Stimulated activated CD8-positive, alpha-beta memory T cell treated with anti-CD3 and anti-CD28 coated beads, Interleukin-12 subunit alpha, Interleukin-12 subunit beta, amount 100 ng/mL, for 4 hours (primary cell): ENCODE measurements at places on chromosomes 4 and X.

DNA sequence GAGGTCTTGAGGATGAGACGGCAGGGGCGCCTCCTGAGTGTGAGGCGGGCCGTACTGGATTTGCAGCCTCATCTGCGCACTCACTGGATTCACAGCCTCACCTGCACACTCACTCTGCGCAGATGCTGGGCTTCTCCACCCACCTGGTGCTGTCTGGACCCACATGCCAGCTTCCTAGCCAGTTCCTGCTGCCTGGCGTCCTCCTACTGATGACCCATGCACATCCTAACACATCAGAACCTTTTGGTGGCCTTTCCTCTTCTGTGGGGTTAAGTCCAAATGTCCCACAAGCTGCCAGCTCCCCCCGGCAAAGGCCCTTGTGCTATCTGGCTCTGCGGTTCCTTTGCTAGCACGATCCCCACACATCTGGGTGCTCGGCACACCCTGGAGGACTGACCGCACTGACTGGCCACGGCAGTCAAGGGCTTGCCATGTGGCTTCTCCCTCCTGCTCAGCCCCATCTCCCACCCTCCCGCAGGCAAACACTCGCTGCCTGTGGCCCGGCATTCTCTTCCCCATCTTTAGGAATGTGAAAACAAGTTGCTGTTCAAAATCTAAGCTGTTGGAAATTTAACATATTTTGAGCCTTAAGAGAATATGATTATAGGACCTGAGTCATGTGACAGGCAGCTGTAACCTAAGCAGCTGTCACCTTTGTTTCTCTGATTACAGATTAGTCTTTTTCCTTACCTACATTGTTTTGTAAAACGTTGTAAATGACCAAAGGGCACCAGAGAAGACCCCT is 39.4 kb upstream of the AFAP1 start:
- no peak for DNase-seq

GRCh38 chr4:110132816-110133719 is 65.3 kb downstream of the ELOVL6 start:
- DNase-seq, result no peak

GRCh38 chr4:181858741-181859140 is 384.5 kb upstream of the TENM3 start:
- no peak for DNase-seq

- no peak for DNase-seq
Observed at GRCh38 chr4:132955146-132955545, 193.9 kb upstream of the PCDH10 start.

DNA sequence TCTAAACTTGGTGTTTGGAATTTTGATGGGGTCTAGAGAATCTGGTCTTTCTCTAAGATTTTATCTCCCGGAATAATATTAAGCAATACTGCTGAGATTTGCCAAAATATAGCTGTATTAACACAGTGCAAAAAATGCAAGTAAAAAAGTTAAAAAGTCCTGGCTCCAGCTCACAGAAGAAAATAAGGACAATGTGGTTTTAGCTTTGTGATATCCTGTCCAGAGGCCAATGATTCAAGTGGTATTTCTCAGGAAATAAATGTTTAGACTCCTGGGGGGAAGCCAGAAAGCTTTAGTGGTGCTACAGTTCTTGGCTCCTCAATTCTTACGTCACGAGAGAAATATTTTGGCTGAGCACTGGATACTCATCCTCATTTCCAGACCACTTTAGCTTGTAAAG is 40.9 kb upstream of the IL13RA2 start:
- no peak for DNase-seq

DNA sequence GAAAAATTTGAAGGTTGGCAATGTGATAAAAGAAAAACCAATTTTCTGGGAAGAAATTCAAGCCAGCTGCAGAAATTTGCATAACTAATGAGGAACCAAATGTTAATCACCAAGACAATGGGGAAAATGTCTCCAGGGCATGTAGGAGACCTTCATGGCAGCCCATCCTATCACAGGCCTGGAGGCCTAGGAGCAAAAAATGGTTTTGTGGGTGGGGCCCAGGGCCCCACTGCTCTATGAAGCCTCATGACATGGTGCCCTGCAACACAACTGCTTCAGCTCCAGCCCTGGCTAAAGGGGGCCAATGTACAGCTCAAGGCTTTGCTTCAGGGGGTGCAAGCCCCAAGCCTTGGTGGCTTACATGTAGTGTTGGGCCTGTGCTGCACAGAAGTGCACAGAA is 184.0 kb downstream of the TBCK start:
- DNase-seq, result no peak

- no peak for DNase-seq
Observed at GRCh38 chr4:143345356-143345755, 8.7 kb downstream of the GAB1 start.

DNA sequence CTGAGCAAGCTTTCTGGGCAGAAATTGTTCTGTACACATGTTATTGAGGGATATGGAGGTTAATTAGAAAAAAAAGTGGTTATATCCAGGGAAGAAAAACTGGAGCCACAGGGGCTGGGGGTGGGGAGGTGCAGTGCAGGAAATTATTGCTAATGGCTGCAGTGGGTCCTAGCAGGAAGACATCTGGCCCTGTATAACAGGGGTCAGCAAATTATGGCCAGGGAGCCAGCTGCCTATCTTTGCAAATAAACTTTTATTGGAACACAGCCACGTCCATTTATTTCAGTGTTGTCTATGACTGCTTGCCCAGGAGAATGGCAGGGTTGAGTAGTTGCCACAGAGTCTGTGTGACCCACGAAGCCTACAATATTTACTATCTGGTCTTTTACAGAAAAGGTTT is 23.4 kb upstream of the PRPS2 start:
- no peak for DNase-seq

DNA sequence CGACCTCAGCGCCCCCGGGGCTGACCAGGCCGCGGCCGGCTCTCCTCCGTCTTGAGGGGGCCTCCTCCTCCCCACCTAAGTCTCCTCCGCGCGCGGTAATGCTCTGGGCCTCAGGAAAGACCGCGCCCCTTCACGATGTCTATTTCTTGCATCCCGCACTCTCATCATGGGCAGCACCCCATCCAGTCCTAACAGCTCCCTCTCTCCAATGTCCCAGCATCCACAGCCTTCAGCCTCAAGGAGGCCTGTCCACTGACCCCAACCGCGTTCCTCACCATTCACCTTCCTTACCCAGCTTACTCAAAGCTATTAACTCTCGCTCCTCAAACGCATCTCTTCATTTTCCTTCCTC is 77.5 kb downstream of the MAGED4 start:
- DNase-seq, result no peak

- no peak for DNase-seq
Observed at GRCh38 chrX:150768132-150768485, 74.9 kb downstream of the MTMR1 start.

GRCh38 chrX:817759-818300 is 187.2 kb downstream of the SHOX start:
- no peak for DNase-seq

GRCh38 chr4:176920694-176921093 is 128.0 kb upstream of the VEGFC start:
- DNase-seq, result no peak
